ENCODE measurements at places on chromosomes 7 and 10.
A peak's percentile ranks its signal among the peaks of the same experiment; 100 is the strongest.

DNA sequence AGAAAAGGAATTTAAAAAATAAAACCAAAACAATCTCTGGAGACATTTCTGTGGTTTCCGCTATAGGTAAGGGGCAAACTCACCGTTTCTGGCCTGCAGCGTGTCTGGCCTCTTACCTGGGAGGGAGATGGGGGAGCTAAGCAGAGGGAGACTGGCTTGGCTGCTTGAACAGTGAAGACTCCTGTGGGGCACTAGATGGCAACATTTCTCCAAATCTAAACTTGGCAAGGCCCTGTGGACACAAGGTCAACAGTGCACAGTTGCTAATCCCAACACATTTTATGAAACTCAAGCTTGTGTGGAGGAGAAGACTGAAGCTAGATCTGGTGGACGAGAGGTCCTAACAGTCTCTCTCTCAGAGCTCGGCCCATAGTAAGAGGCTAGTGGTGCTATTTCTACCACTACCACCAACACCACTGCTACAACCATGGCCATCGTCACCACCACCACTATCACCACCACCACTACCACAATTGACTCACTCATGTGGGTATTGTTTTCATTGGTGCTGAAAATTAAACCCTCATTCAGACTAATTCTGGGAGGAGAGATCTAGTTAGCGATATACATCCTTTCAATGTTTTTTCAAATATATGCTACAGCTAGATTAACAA is 28.4 kb upstream of the CDHR3 start:
- no peak overlapping the region for H3K4me3 ChIP-seq
- H3K27ac ChIP-seq: no peak overlapping the region
- peak; percentile 27 for DNase-seq
- H3K36me3 ChIP-seq: peaks cover 15% of the 10 kb centered on the region

DNA sequence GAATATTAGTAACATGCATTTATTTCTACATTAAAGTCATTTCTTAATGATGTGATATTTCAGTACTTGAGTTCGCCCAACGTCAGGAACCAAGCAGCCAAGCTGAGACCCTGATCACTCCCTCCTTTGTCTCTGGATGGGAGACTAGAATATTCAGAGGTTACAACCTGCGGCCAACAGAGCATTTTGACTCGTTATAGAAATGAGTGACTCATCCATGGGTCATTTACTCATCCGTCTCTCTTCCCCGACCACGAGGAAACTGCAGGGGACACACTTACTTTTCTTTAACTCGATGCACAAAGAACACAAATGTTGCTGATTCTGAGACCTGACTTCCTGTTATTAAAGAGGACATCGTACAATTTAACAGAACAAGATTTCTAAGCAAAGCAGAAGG is 343.3 kb downstream of the FRMD4A start:
- H3K4me1 ChIP-seq: peaks cover 10% of the 10 kb centered on the region
- DNase-seq: no peak
- no peaks in the 10 kb centered on the region for H3K27me3 ChIP-seq
- H3K27ac ChIP-seq: peak overlapping the region; percentile 16
- H3K36me3 ChIP-seq: no peaks in the 10 kb centered on the region

GRCh38 chr7:112575864-112576263 is 95.1 kb downstream of the LSMEM1 start:
- H3K36me3 ChIP-seq: no peaks in the 10 kb centered on the region
- no peak overlapping the region for H3K4me3 ChIP-seq
- no peaks in the 10 kb centered on the region for H3K4me1 ChIP-seq

- H3K4me1 ChIP-seq: peaks cover 5% of the 10 kb centered on the region
- H3K4me3 ChIP-seq: no peak overlapping the region
- peaks cover 73% of the 10 kb centered on the region for H3K36me3 ChIP-seq
Measured at GRCh38 chr10:1115607-1115955, 59.4 kb downstream of the WDR37 start.

GRCh38 chr10:34651416-34652195 is 163.5 kb downstream of the PARD3 start:
- no peaks in the 10 kb centered on the region for H3K36me3 ChIP-seq
- no peak overlapping the region for H3K4me3 ChIP-seq
- H3K4me1 ChIP-seq: no peaks in the 10 kb centered on the region
- H3K27ac ChIP-seq: no peak overlapping the region
- no peak for DNase-seq

DNA sequence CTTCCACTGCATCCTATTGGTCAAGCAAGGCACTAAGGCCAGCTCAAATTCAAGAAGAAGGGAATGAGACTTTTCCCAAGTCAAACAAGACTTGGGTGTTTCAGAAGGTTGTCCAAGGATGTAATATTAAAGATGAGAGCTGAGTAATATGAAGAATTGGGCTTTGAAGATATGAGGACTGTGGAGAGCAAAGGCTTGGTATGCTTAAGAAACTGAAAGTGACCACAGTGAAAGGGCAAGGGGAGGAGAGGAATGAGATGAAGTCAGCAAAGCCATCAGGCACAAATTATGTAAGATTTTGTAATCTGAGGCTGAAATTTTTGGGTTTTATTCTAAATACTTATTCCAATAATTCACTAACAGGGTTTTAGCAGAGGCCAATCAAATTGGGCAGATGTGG is 38.6 kb upstream of the NPY start:
- no peaks in the 10 kb centered on the region for H3K4me1 ChIP-seq
- DNase-seq: no peak
- no peaks in the 10 kb centered on the region for H3K27me3 ChIP-seq
- no peaks in the 10 kb centered on the region for H3K36me3 ChIP-seq

- DNase-seq: no peak
- H3K36me3 ChIP-seq: no peaks in the 10 kb centered on the region
- no peaks in the 10 kb centered on the region for H3K27me3 ChIP-seq
- no peaks in the 10 kb centered on the region for H3K4me1 ChIP-seq
Measured at GRCh38 chr7:48637382-48637781, 287.0 kb upstream of the CDC14C start.

DNA sequence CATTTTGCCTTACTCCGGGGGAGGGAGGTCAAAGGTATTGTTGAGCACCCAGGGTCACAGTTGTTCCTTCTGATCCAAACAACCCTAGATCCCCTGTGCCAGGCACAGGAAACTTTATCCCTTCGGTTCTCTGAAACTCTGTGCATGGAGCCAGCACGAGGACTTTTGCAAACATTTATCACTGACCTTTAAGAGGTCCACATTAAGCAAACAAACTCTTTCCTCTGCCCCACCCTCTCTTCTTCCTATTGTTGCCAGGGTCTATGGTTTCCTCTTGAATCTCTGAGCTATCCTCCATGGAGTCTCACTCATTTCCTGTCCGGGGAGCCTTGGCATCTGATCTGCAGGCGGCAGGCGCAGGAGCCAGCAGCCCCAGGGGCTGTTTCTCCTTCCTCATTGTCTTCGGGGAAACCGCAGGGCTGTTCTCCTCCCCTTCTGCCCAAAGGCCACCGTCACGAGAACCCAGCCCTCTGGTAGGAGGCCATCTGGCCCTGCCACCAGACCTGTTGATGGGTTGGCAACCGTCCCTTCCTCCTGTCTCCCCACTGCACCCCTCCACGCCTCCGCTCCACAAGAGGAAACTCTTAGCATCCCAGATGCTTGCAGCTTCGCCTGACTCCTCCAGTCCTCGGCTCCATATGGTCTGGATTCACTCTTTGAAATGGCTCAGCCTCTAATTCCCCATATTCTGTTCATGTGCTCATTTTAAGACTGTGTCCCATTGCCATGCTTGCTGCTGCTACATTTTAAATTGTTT is 327.3 kb upstream of the NRP1 start:
- no peak overlapping the region for H3K4me3 ChIP-seq
- no peak for DNase-seq
- H3K4me1 ChIP-seq: no peaks in the 10 kb centered on the region
- no peaks in the 10 kb centered on the region for H3K36me3 ChIP-seq

DNA sequence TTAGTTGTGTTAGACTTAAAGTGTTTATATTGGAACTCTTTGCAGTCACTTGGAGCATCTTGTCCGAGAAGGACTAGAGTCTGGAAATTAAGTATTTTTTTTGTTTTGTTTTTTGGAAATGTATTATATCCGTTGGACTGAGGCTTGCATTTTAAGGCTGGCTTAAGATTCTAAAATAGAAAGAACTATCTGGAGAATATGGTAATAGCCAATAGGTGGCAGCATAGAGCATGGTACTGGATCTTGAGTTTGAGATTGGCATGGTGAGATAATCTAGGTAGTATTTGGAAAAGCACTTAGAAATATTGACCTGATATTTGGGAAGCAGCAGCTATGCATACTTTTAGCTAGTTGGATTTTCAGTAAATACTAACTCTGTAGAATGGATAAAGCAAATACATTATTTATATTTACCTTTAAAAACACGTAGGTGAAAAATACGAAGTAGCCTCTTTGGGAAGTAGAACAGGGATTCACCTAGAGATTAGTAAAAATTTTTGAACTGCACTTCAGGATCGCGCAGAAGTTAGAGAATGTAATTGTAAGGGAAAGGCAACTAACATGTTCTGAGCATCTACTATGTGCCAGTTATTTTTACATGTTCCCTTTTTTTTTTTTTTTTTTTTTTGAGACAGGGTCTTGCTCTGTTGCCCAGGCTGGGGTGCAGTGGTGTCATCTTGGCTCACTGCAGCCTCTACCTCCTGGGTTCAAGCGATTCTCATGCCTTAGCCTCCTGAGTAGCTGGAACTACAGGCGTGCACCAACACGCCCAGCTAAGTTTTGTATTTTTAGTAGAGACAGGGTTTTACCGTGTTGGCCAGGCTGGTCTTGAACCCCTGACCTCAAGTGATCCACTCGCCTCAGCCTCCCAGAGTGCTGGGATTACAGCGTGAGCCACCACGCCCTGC is 78.6 kb downstream of the LCOR start:
- peaks cover 17% of the 10 kb centered on the region for H3K36me3 ChIP-seq
- H3K4me3 ChIP-seq: no peak overlapping the region
- H3K27me3 ChIP-seq: no peaks in the 10 kb centered on the region
- peaks cover 6% of the 10 kb centered on the region for H3K4me1 ChIP-seq
- DNase-seq: peak; percentile 29

GRCh38 chr10:71667387-71667752 is 52.2 kb downstream of the C10orf105 start:
- H3K27ac ChIP-seq: no peak overlapping the region
- no peak overlapping the region for H3K4me3 ChIP-seq
- no peaks in the 10 kb centered on the region for H3K4me1 ChIP-seq
- no peaks in the 10 kb centered on the region for H3K27me3 ChIP-seq
- H3K36me3 ChIP-seq: no peaks in the 10 kb centered on the region
- no peak for DNase-seq

DNA sequence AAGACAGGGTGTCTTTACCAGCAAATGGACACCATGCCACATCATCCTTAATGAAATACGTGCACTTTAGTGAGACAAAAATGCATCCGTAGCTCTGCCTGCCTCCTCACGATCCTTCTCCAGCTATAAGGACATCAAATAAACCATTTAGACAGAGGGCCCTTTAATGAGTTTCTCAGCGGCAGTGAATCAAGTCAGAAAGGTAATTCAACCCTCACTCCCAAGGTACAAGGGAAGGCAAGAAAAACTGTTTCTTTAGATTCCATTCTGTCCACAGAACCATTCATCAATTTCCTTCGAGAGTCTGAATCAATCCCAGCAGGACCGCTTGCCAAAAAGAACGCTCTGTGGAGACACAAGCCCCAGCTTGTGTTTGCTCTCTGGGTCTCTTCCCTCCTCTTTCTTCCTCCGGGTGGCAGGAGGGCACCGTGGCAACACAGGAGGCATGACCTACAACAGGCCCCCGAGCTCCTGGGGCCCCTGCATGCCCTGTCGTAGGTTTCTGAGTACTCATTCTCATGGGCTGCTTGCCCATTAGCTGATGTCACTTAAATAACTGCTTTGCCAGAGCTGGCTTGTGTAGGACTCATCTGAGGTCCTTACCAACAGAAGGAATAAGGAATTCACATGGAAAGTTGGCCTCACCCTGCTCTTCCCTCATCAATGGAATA is 297.8 kb upstream of the PRKCQ start:
- peaks cover 7% of the 10 kb centered on the region for H3K27me3 ChIP-seq
- H3K4me3 ChIP-seq: no peak overlapping the region
- H3K36me3 ChIP-seq: no peaks in the 10 kb centered on the region
- no peak overlapping the region for H3K27ac ChIP-seq
- DNase-seq: no peak

All from CD4-positive, CD25-positive, alpha-beta regulatory T cell (primary cell).